SIG-M5 (cell line): ENCODE measurements at places on chromosomes 6 and 20.

GRCh38 chr6:37324131-37325033 is 29.4 kb upstream of the RNF8 start:
- no peak for DNase-seq

DNA sequence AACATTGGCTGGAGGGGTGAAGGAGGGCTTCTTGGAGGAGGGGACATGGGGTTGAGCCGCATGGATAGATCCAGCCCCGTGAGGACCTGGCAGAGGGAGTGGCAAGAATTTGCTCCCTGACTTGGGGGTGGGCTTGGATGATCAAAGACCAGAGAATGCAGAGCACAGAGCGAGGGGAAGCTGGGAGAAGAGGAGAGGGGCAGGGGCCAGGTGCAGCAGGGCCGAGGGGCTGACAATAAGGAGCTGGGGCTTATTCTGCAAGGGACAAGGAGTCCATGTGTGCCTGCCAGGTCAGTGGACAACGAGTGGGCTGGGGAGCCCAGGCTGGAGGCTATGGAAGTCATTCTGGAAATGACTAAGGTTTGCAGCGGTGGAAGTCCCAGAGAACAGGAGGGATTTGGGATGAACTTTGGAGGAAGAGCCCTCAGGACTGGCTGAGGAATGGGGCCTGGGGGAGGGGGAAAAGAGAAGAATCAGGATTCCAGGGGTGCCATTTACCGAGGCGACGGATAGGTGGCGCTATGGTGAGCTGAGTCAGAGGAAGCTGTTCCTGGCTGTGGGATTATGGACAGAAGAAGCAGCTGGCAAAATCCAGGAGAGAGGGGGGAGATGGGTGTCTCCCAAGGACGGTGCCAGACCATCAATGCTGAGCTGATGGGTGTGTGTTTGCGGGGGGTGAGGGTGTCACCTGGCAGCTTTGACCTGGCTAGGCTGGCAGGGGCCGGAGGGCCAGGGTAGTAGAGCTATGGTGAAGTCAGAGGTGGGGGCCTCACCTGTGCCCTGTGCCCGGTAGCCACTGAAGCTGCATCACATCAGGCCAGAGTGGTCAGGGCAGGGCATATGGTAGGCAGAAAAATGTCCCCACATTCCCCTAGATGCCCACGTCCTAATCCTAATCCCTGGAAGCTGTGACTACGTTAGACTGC is 7.8 kb downstream of the KCNG1 start:
- no peak for DNase-seq

GRCh38 chr6:140779341-140779740 is 1353.4 kb upstream of the GJE1 start:
- DNase-seq = no peak

DNA sequence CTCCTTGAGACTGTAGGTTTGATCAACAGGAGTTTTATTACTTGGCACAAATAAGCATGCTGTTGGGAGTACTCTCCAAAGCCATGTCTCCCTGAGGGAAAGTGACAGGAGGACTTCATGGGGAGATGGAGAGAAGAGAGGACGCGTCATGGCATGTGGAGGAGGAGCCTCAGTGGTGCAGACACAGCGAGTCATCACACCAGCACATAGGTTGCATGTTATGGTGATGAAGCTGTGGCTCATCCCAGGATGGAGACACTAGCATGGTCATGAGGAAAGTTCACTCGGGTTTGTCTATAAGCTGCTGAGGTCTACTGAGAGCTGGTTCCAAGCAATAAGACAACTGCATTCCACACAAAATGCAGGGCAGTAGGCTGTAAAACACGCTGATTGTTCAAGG is 13.2 kb upstream of the SSTR4 start:
- DNase-seq = no peak

GRCh38 chr6:83378621-83379388 is 52.0 kb downstream of the ME1 start:
- no peak for DNase-seq

DNA sequence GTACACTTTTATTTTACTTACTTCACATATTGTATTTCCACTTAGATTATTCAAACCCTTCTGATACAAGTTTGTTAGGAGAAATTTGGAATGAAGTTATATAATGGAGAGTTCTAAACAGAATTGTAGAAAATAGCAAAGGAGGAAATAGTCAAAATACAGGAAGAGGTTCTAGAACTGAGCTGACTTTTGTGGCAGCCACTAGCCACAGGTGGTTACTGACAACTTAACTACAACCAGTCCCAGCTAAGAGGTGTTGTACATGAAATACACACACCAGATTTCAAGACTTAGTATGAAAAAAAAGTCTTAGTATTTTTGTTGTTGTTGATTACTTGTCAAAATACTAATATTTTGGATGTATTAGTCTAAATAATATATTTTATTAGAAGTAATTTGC is 727.4 kb upstream of the CITED2 start:
- no peak for DNase-seq

DNA sequence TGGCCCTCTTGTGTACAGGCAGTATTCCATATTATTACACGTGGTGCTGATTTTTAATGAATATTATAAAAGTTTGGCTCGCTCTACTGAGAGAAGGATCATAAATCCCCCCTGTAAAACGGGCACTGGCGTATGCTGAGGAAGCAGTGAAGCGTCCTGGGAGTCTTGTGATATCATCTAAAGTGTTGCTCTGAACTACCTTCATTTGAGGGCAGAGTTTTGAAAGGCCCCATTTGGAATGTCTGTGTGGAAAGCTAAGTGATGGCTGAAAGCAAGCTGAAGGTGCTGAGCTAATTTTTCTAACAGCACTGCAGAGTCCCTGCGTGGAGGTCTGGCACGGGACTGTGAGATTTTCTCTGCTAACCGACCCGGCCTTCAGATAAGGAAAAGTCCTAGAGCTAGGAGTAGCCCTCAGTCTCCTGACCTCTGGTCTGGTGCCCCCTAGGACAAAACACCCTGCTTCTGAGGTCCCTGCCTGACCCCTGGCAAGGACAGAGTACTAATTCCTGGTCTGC is 1.3 kb upstream of the BACH2 start:
- DNase-seq = no peak

- DNase-seq = no peak
Observed at GRCh38 chr6:142238881-142239280, 62.9 kb upstream of the ADGRG6 start.

- DNase-seq = no peak
Observed at GRCh38 chr20:58550275-58551059, 35.3 kb upstream of the APCDD1L start.

- DNase-seq = no peak
Observed at GRCh38 chr6:166278579-166279392, 29.4 kb downstream of the PRR18 start.

- no peak for DNase-seq
Observed at GRCh38 chr20:47747669-47748031, 37.6 kb downstream of the SULF2 start.

- DNase-seq = no peak
Observed at GRCh38 chr6:160519133-160519532, 144.9 kb downstream of the LPA start.

GRCh38 chr6:130535242-130535641 is 169.4 kb downstream of the TMEM200A start:
- DNase-seq = no peak

GRCh38 chr20:63159826-63160640 is 55.9 kb downstream of the YTHDF1 start:
- no peak for DNase-seq

DNA sequence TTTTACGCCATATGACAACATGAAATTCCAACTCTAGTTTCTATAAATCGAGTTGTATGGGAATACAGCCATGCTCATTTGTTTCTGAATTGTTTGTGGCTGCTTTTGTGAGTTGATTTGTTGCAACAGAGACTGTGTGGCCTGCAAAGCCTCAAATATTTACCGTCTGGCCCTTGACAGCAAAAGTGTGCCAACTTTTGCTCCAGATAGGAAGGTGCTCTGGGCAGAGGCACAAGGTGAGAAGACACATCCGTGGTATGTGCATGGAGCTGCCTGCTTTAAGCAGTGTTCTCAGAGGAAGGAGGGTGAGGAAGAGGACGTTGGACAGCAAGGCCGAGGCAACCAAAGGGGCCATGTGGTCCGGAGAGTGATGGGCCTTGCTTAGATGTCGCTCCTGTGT is 57.4 kb downstream of the IYD start:
- no peak for DNase-seq

DNA sequence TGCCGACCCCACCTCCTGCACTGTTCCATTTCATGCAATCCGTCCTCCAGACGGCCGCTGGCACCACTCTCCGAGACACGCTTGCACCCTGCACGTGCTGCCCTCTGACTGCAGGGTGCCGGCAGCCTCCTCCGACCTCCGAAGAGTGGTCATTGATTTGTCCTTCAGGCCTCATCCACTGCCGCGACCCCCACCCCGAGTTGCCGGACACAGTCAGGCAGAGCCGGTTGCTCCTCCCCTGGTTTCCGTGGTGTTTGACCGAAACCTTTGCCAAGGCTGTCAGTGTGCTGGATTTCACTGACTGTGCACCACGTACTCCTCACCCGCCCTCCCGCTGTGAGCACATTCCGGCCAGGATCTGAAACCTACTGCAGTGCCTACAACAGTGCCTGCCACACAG is 156.4 kb upstream of the PDE10A start:
- DNase-seq = no peak

- DNase-seq = no peak
Observed at GRCh38 chr6:80938131-80938530, 814.4 kb downstream of the TENT5A start.

GRCh38 chr20:63142933-63143332 is 73.0 kb downstream of the YTHDF1 start:
- DNase-seq = no peak
